ENCODE measurements at places on chromosomes 16 and 17. TPM values are rescaled to one million over a fixed set of nuclear protein-coding genes. Genes with fewer than 3 reads are reported as not detected.

The KRT14 gene
- 0.66 TPM for total RNA-seq

The C17orf78 gene
- not detected for total RNA-seq

The ABCA10 gene
- total RNA-seq: 1.7 TPM

DNA sequence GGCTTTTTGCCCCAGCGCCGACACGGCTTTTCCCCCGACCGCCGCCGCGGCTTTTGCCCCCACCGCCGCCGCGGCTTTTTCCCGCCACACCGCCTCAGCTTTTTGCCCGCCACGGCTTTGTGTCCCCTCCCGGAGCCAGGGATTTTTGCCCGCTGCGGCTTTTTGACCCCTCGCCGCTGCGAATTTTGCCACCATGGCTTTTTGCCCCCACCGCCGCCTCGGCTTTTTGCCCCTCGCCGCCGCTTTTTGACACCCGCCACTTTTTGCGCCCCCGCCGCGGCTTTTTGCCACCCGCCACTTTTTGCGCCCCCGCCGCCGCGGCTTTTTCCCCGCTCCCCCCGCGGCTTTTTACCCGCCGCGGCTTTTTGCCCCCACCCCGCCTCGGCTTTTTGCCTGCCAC, 1342.5 kb downstream of the TP53TG3F start:
- no peaks in the 10 kb centered on the region for H3K36me3 ChIP-seq
- H3K4me3 ChIP-seq: no peak overlapping the region
- H3K27ac ChIP-seq: no peak overlapping the region
- DNase-seq: no peak

- H3K27me3 ChIP-seq: no peaks in the 10 kb centered on the region
- no peak overlapping the region for H3K4me3 ChIP-seq
- DNase-seq: no peak
- peaks cover 10% of the 10 kb centered on the region for H3K4me1 ChIP-seq
- no peak overlapping the region for H3K27ac ChIP-seq
- H3K36me3 ChIP-seq: no peaks in the 10 kb centered on the region
These were observed 2.3 kb downstream of the CCL17 start for GRCh38 chr16:57406881-57407280.

GRCh38 chr17:63927464-63928171, 4.5 kb downstream of the CD79B start:
- H3K4me3 ChIP-seq: no peak overlapping the region
- no peak overlapping the region for H3K27ac ChIP-seq
- no peak for DNase-seq
- H3K27me3 ChIP-seq: no peaks in the 10 kb centered on the region
